ENCODE measurements at places on chromosomes 13 and 19.

DNA sequence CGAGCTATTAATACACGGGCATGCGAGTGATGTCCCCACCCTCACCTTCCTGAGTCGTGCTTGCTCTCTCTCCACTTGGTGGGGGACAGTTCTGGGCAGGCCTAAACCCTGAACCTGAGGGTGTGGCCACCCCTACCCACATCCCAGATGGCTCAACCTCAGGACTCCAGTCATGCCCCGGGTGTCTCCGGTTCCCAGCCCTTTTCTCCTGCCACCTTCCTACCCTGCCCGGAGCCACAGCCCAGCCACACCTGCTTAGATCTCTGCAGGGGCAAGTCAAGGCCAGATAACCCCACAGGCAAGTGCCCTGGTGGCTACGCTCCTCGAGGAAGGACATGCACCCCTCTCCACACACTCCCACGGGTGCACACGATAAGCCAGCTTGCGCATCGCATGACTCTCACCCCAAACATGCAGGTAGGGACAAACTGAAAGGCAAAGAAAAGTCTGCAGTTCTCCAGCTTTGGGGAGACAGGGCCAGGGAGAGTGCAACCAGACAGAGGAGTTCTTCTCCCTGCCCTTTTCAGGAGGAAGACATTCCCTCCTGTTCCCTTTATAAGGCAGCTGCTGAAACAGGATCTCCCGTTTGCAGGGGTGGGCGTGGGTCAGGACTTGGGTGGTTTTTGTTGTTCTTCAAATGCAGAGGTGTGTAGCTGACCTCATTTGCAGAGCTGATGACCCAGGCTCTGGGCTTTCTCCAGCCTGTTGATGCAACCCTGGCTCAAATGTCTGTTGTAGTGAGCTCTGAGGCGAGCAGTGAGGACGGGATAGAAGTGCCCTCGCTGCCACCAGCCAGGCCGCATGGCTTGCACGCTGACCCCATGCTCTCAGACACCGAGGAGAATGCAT lies 88.6 kb downstream of the DPF1 start:
- peak; percentile 20 for DNase-seq

DNA sequence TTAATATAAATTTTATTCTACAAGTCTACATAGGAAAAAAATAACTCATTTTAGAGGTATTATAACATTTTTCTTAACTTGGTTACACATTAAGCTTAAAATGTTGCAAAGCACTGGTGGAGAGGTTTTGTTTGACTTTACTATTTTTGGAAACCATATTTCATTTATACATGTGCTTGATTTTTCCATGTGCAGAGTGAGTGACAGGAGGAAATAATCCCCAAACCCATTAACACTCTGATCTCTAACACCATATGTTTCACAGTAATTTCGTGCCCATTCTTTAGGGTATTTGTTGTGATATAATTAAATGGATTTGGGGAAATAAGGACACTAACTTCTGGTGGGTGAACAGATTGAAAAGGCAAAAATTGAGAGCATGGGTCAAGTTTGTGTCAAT lies 2124.4 kb upstream of the PCDH20 start:
- no peak for DNase-seq

DNA sequence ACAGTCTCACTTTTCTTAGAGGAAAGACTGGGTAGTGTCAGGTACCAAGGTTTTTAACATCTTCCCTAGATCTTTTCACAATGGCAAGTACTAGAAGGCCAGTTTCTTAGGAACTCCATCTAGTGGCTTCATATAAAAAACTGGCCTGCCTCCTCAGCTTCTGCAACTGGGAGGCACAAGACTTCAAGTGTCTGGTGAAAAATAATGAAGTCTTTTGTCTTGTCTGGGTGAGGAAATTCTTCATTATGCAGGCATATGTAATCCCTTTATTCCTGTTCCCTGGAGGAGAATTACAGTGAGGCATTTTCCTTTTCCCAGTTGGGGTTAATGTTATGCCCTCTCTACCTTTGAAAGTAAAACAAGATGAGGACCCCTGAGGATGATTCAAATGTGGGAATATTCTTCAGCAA lies 300.5 kb downstream of the NALCN start:
- peak; percentile 19 for DNase-seq

DNA sequence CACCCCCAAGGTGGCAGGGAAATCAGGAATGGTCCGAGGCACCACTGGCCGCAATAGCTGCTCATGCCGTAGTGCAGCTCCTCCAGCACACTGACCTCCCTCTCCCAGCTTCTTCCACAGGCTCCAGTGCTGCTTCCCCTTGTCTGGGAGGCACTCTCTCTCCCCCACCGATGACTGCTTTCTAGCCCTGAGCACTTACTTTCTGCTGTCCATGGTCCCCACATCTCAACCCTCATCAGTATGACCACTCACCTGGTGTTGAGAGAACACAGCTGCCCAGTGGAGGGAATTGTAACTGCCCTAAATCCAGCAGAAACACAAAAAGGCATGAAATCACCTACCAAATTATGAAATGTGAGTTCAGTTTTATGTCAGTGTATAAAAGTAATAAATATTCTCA lies 28.9 kb upstream of the TPP2 start:
- DNase-seq = no peak

GRCh38 chr13:24680921-24681604 lies 855 bp downstream of the ATP12A start:
- DNase-seq = no peak

- DNase-seq = no peak
Measured at GRCh38 chr19:50861010-50861409, 6.3 kb downstream of the KLK3 start.

GRCh38 chr19:13952931-13953531 lies 722 bp downstream of the DCAF15 start:
- DNase-seq = peak; percentile 37

DNA sequence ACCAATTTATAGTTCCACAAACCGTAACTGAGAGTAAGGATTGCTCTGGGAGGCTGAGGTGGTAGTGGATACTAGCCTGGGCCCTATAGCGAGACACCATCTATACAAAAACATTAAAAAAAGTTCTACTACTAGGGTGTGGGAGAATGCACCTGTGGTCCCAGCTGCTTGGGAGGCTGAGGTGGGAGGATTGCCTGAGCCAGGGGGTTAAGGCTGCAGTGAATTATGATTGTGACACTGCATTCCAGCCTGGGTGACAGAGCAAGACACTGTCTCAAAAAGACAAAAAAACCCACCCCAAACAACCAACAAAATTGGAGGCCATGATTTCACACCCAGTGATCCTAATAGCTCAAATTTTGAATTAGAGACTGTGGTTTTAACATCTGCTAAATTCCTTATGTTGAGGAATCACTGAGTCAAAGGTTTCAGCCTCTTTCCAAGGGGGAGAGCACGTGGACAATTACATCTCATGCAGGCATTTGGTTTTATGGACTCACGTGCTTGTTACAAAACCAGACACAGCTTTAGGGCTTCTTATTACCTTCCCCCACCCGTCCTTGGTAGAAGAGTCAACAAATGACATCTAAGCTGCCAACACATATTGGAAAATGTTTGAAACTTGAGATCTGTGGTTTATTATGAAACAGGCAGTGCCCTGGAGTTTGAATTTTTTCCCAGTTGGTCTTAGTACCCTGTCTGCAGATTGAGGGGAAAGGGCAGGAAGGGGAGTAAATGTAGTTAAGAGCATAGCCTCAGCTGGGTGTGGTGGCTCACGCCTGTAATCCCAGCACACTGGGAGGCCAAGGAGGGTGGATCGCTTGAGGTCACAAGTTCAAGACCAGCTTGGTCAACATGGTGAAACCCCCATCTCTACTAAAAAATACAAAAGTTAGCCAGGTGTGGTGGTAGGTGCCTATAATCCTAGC lies 18.5 kb downstream of the CYP2A6 start:
- DNase-seq = peak; percentile 32

GRCh38 chr13:106700439-106700838 lies 132.5 kb upstream of the ARGLU1 start:
- DNase-seq = no peak

GRCh38 chr19:32581705-32582179 lies 752 bp downstream of the PDCD5 start:
- peak; percentile 34 for DNase-seq

DNA sequence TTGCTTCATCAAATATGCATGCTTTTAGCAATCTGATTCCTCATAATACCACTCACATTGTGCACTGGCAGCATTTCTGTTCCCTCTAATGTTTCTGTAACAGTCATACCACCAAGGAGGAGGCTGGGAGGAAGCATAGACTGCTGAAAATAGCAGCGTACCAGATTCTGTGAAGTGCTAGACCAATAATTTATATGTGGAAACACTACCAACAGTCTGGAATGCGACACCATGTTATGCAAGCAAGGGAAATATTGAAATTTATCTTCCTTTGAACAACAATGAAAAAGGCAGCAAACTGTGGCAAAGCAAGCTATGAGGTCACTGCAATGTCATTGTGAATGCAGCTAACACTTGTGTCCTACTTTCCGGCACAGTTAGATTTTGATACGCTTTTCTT lies 1388.0 kb downstream of the EFNB2 start:
- no peak for DNase-seq

- no peak for DNase-seq
Measured at GRCh38 chr19:27733551-27734266, 1479.2 kb downstream of the UQCRFS1 start.

GRCh38 chr13:106382534-106382933 lies 152.9 kb downstream of the EFNB2 start:
- DNase-seq = no peak

GRCh38 chr19:48363500-48363809 lies 285 bp downstream of the TMEM143 start:
- DNase-seq = no peak

- DNase-seq = no peak
Measured at GRCh38 chr13:87311165-87311564, 360.0 kb upstream of the SLITRK5 start.

DNA sequence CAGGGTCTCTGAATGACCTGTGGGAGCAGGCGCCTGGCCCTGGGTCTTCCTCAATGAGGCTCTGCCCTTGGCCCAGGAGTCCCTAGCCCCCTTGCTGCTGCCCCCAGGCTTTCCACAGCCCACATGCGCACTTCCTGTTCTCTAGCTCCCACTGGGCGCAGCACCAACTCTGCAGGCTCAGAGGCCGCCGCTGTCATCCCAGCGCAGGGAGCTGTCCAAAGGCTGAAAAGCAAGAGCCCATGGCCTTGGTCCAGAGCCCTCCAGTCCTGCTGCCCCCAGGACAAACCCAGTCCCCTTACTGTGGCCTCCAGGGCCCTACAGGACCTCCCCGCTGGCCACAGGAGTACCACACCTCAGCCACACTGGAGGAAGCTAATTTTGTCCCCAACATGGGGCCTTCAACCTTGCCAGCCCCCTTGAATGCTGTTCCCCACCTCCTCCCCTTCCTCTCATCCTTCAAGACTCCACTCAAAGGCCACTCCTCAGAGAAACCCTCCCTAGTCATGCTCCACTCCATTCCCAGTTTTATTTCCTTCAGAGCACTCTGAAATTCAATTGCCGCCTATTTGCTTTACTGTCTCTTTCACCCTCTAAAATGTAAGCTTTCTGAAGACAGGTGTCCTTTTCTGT lies 8.0 kb upstream of the POU2F2 start:
- DNase-seq = peak; percentile 88

DNA sequence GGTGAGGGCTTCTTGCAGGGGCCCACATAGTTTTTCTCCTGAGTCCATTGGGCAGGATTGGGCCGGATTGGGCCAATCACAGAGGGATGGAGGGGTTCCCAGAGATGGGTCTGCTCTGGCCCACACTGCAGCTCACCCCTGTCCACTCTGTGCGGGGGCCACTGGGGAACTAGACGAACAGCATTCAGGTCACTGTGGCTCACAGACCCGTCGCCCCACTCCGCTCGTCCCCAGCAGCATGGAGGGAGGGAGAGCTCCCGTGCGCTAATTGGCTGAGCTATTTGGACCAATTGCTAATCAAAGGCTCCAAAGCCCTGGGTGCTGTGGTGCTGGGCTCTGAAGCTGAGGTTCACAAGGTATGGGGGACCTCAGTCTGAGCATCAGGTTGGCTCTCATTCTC lies 11.3 kb downstream of the NACC1 start:
- DNase-seq = no peak

DNA sequence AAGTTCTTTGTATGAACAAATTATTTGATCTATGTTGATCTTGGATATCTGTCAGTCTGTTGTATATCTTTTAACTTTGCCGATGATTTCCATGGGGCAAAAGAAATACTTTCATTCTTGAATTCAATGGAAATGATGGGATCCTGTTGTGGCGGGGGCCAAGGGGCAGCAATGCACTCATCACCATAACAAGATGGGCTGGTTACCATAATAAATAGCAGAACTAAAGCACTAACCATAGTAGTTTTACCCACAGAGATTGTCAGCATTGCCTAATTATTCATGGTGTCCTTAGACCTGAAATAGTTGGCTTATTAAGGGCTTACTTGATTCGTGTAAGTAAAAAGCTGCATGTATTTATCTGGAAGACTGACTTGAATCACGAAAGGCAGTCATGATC lies 309.6 kb downstream of the RFC3 start:
- no peak for DNase-seq

GRCh38 chr13:27919659-27919933 lies 204 bp upstream of the PDX1 start:
- peak; percentile 32 for DNase-seq

DNA sequence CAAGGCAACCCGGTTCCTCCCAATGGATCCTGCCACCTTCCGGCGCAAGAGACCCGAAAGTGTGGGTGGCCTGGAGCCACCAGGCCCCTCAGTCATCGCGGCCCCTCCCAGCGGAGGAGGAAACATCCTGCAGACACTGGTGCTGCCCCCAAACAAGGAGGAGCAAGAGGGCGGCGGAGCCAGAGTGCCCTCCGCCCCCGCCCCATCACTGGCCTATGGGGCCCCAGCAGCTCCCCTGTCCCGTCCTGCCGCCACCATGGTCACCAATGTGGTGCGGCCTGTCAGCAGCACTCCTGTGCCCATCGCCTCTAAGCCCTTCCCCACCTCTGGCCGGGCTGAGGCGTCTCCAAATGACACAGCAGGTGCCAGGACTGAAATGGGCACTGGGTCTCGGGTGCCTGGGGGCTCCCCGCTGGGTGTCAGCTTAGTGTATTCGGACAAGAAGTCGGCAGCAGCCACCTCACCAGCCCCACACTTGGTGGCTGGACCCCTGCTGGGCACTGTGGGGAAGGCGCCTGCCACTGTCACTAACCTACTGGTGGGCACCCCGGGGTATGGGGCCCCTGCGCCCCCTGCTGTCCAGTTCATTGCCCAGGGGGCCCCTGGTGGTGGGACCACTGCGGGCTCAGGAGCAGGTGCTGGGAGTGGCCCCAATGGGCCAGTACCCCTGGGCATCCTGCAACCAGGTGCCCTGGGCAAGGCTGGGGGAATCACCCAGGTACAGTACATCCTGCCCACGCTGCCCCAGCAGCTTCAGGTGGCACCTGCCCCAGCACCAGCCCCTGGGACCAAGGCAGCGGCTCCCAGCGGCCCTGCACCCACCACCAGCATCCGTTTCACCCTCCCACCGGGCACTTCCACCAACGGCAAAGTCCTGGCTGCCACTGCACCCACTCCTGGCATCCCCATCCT lies 11.2 kb upstream of the PRR19 start:
- no peak for DNase-seq

DNA sequence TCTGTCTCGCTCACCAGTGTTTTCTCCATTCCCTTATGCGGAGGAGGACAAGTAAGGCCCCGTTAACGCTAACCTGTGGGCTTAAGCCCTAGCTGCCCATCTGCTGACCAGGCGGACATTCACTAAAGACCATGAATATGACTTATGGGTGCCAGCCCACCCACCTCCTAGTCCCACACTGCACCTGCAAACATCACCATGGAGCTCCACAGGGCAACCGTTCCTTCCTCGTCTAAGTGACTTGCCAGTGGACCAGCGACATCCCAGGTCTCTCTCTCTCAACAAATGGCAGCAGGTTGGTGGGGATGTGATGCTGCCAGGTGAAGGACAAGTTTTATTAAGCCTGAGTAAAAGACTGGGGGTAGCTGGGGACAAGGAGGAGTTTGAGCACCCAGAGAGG lies 55.2 kb downstream of the CCDC70 start:
- no peak for DNase-seq

Measured in tongue (tissue), 3 donors.